ENCODE measurements at places on chromosomes 6 and 20.

- DNase-seq: no peak
Measured at GRCh38 chr6:123994891-123995635, 191.4 kb downstream of the NKAIN2 start.

DNA sequence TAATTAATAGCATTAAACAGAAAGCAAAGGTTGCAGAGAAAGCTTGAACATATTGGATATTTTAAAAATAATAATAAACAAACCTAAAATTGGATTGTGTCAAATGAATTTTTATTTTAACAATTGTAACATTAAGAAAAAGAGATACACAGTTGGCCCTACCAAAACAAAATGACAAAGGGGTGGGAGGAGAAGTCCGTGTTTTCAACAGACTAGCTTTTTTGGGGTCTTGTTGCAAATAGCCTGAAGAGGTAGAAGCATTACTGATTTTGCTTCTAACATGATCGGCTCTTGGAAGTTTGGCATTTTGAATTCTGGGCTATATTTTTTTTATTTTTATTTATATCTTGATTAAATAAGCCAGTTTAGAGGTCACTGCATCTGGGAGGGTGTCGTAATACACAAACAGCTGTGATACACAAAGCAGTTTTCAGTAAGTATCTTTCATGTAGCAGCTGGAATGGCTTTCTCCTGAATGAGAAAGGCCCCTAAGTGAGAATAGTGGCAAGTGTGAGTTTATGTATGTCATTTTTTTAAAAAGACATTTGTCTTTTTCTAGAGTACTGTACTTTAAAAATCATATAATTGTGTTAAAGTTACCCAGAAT, 85.5 kb upstream of the ZNF217 start:
- peak; percentile 32 for DNase-seq

- no peak for DNase-seq
Measured at GRCh38 chr6:81734081-81734480, 18.4 kb downstream of the TENT5A start.

DNA sequence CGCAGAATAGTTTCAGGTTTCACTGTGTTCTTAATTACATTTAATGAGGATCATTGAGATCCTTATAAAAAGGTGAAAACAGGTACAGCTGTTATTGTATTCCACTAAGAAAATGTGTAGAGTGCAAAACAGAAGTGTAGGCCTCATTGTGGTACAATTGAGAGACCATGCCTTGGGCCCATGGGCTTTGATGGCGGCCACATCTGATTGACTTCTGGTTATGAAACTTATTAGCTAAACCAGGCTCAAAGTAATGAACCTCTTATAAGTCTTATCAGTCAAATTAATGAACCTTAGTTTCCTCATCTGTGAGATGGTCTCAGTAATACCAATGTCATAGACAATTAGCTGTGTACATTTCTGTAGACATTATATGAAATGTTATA, 148.7 kb downstream of the ZDHHC14 start:
- DNase-seq: no peak

DNA sequence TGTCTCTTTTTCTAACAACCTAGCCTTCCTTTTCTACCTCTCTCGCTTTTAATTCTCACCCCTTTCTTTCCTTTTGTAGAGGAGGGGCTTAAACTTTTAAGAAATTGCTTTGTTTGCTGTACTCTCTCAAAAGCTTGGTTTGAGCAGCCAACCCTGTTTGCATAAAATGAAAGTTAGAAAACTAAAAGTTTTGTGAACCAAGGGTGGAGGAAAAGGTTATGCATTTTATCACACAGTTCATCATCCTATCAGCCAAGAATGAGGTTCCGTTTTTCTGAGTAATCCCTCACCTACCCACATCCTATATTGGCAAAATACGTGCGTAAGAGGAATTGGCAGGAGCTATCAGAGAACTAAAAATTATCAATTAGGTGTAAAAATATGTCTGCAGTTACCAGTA, 42.8 kb upstream of the LOC128125822 start:
- DNase-seq: peak; percentile 27

- DNase-seq: peak; percentile 72
Measured at GRCh38 chr6:134534708-134535149, 216.8 kb upstream of the SGK1 start.

GRCh38 chr6:105677671-105678475, 275.0 kb upstream of the PREP start:
- DNase-seq: peak; percentile 7

DNA sequence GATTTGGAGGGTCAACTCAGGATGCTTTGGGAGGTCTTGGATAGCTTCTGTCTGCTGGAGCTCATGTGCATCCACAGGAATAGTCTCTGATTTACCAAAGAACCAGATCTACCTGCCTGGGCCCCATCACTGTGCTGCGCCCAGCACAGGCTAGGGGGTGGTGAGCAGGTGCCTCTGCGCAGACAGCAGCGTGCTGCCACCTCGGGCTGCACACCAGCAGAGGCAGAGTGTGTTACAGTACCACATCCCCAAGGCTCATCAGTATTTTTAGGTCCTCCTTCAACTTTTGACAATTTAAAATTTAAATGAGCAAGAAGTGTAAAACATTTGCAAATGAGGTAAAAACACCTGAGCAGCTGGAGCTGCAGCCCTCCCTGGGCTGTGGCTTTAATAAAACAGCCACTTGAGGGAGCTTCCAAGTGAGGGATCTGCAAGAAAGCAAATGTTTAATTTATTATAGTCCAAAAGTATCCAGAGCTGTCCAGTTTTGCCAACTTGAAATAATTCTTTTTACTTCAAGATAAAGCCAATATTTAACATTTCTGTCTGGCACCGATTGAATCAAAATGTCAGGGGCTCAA, 324.9 kb downstream of the ZFAND3 start:
- DNase-seq: no peak

- no peak for DNase-seq
Measured at GRCh38 chr6:110662490-110663211, 152.6 kb downstream of the CDK19 start.

GRCh38 chr20:20024942-20025341, 7.8 kb downstream of the NAA20 start:
- peak; percentile 72 for DNase-seq
